Gastroesophageal sphincter (tissue), 4 donors: ENCODE measurements at places on chromosomes 3 and 15.

- ATAC-seq, result no peak
Measured at GRCh38 chr15:90495067-90495466, 34.7 kb upstream of the CRTC3 start.

DNA sequence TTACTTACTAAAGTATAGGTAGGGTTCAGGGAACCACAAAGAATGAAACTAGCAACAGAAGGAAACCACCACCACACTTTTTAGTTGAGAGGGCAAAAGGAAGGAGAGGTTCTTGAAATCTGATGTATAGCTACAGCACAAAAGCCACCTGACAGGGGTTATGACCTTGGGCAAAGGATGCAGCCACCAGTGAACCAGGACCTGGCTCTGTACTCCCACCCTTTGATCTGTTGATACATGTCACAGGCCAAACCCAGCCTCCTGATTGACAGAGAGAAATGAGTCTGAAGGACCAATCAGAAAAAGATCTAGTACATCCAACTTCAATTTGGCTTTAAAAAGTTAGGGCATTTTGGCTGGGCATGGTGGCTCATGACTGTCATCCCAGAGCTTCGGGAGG is 20.0 kb upstream of the BLM start:
- ATAC-seq, result no peak

DNA sequence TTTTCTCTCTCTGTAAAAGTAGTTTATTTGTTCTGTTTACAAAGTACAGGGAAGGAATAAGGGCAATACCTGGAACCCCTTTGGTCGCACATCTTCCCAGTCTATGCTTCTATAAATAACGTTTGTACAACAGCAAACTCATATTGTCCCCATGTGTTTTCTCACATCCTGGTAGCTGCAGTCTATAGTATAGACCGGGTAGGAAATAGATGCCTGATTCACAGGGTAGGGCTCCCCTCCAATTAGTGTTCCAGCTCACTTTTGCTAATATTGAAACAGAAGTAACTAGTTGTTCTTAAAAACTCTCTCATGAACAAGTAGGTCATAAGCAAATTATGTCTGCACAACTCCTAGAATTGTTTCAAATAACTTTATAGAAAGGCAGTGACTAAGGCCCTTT is 17.7 kb downstream of the ATG7 start:
- no peak for ATAC-seq

GRCh38 chr3:196813903-196814302 is 53.8 kb upstream of the SENP5 start:
- ATAC-seq, result no peak

DNA sequence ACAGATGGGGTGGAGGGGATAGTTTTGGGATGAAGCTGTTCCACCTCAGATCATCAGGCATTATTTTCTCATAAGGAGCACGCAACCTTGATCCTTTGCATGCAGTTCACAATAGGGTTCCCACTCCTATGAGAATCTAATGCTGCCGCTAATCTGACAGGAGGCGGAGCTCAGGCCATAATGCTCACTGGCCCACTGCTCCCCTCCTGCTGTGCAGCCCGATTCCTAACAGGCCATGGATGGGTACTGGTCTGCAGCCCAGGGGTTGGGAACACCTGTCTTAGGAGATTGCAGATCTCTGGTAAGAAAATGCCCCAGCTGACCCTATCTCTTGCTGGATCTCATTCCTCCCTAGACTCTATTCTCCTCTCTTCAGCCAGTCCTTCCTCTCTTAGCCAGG is 6.8 kb downstream of the CSTA start:
- no peak for ATAC-seq
